ENCODE measurements at places on chromosomes 11 and 22. TPM values are rescaled to one million over a fixed set of nuclear protein-coding genes. Genes with fewer than 3 reads are reported as not detected.

DNA sequence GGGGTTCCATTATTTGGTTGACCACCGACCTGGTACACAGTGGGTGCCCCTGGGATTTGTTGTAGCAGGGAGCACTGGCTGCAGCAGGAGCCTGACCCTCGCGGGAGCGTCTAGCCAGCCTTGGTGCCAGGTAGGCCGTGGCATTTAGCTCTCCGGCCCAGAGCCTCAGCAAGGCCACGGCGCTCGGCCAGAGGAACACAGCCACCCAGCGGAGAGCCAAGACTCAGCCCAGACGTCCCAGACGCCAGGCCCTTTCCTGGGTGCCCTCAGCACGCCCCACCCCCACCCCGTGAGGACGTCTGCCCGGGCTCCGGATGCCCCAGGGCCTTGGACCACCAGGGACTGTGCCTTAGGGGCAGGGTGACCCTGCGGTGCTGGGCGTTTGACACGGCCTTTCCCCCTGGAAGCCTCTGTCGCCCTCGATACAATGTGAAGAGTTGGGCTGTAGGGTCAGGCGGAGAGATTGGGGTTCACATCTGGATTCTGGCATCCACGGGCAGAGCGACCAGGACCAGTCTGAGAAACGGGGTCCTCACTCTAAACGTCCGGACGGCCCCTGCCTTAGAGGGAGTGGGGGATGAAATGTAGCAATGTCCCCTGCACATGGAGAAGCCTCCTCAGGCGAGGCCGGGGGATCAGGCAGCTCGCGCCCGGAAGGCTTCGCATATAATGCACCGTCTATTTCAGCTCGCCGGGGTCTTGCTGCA is 99.2 kb upstream of the FGF3 start:
- no peak for DNase-seq

- no peak for DNase-seq
These were observed 10.6 kb downstream of the TMEM184B start for GRCh38 chr22:38262051-38262795.

DNA sequence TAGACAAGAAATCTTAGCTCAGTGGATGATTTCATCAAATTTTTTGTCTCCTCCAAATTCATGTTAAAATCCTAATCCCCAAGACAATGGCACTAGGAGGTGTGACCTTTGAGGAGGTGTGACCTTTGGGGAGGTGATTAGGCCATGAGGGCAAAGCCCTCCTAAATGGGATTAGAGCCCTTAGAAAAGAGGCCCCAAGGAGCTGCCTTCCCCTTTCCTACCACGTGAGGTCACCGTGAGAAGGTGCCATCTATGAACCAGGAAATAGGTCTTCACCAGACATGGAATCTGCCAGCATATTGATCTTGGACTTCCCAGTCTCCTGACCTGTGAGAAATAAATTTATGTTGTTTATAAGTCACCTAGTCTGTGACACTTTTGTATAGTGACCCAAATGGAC is 138.7 kb downstream of the TRIM29 start:
- no peak for DNase-seq

- DNase-seq = no peak
These were observed 174.2 kb downstream of the ETS1 start for GRCh38 chr11:128412847-128413791.

- DNase-seq = no peak
These were observed 205.1 kb upstream of the TMEM45B start for GRCh38 chr11:129610545-129610944.

- no peak for DNase-seq
These were observed 598.6 kb downstream of the NELL1 start for GRCh38 chr11:21268036-21268435.

DNA sequence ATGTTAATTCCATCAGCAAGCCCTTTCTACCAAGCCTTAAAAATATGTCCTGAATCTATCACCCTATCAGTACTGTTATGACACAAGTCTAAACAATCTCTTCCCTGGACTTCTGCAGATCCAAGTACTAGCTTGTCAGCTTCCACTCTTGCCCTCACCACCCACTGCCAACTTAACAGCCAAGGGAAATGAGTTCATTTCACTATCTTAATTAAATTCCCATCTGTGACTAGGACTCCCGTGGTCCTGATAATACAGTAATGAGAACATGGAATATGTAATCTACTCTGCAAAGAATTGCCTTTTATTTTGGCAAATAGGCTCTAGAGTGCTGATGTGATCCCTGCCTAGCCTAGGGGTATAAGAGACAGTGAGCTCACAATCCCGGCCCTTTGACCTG is 10.1 kb downstream of the UBQLN3 start:
- no peak for DNase-seq

DNA sequence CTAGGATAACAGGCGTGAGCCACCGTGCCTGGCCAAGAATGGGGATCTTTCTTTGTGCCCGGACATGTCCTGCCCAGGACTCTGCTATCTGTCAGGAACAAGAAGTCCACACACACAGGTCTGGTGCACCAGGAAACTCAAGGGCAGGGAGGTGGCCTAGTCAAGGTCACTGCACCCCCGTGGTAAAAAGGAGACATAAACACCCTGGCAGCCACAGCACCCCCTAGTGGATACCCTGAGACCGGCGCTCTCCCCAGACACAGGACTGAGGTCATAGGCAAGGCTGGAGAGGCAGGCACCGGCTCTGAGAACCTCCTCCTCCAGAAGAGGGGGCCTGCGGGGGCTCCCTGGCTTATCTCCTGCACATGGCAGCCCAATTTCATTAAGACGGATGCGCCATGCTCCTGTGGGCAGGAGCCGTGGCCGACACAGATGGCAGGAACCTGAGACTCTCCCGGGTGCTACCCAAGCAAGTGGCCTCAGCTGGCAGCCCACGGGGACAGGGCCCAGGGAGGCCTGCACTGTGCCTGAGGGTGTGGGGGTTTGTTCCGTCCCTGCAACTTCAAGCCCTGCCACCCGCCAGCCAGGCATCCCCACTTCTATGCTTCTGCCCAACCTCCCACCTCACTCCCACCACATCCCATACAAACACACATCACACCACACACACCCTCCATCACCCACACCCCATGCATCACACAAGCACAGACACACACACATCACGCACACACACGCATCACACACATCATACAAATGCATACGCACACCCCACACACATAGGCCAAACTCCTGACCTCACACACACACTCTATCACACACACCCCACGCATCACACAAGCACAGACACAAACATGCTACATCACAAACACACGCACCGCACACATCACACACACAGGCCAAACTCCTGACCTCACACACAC is 19.6 kb downstream of the MACROD1 start:
- DNase-seq = peak; percentile 56

DNA sequence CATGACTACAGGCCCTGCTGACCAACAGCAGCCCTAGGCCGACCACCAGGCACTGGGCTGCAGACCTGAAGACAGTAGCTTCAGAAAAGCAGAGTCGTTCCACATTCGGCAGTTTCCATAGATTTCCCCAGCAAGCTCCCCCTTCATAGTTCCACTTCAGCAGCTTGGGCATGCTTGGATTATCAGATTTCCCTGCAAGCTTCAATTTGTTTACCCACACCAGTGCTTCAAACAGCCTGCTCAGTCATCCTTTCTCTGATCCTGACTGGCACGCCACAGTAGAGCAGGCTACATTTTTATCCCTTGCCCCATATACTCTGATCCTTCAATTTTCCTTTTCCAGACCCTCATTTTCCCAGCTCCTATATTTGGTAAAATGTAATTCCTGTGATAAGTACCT is 51.1 kb upstream of the CFAP300 start:
- DNase-seq = no peak

GRCh38 chr11:78886616-78887015 is 312.0 kb upstream of the NARS2 start:
- no peak for DNase-seq

DNA sequence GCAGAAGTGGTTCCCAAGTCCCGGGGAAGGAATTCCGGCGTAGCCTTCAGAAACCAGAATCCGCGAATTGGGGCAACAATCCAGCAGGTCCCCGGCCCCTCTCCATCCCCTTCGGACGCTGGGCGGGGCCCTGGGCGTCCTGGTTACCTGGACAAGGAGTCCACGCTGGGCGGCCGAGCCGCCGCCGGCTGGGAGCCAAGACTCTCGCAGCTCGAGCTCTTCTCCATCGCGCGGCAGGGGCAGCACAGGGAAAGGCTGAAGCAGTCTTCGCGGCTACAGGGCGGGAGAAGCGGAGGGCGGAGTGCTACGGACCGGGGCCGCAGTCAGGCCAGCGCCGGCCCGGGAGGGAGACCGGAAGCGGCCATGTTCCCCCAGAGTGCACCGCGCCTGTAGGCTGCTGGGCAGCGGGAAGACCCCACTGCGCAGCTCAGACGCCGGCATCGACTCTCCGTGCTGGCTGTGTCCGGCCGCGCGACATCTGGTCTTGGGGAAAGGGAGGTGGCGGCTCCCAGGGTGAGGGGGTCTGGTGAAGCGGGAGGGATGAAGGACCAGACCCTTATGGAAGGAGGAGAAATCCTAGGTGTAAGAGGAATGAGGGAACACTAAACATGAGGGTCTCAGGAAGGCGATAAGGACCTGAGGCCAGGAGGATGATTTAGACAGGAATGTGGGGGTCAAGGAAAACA is at the start of gene MTMR2:
MTMR2 (minus strand) TSS at position 380 of the 686 bp plus-strand sequence; CDS start at position 227, 153 bp downstream.
- DNase-seq = peak; percentile 11

DNA sequence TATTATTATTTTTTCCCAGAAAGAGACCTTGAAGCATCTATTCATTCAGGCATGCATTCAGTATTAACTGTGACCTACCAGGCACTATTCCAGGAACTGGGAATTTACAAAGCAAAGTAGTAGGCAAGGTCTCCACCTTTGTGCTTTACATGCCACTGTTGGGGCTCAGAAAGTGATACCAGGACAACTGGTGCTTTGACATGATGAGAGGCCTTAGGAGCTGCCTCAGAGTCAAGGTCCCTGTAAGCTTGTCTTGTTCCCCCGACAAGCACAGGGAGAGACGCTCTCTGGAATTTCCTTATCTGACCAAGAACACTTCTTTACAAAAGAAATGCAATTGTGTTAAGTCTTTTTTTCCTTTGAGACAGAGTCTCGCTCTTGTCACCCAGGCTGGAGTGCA is 2.3 kb upstream of the HMOX1 start:
- no peak for DNase-seq

GRCh38 chr11:128324051-128324481 is 263.3 kb downstream of the ETS1 start:
- DNase-seq = peak; percentile 57

DNA sequence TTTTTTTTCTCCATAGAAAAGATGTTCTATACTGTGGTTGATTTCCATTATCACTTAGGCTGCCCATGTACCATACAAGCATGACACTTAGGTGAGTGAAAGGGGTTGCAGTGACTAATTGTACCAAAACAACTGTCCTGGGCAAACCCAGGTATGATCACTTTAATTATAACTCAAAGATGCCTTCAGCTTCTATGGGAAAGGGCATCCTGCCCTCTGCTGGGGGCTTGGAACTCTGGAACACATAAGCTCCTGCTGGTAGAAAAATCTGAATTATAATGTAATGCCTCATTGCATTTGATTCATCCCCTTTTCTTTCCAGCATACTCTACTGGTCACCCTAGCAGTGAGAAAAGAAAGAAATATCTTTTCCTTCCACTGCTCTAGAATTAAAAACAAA is 206.3 kb downstream of the DDX10 start:
- DNase-seq = no peak

DNA sequence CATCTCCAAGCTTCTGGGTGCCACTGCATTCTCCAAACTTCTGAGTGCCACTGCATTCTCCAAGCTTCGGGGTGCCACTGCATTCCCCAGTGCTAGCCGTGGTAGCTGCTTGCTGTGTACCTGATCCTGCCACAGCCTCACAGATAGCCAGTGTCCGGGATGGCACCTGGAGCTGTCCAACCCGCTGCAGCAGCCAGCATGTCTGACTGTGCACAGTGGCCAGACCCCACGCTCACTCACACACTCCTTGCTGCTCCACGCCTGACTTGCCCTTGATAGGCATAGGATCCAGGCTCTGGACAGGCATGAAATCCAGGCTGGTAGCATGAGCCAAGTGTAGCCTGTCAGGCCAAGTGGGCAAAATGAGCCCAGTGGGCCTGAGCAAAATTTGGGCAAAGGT is 465.0 kb downstream of the GUCY1A2 start:
- DNase-seq = no peak

DNA sequence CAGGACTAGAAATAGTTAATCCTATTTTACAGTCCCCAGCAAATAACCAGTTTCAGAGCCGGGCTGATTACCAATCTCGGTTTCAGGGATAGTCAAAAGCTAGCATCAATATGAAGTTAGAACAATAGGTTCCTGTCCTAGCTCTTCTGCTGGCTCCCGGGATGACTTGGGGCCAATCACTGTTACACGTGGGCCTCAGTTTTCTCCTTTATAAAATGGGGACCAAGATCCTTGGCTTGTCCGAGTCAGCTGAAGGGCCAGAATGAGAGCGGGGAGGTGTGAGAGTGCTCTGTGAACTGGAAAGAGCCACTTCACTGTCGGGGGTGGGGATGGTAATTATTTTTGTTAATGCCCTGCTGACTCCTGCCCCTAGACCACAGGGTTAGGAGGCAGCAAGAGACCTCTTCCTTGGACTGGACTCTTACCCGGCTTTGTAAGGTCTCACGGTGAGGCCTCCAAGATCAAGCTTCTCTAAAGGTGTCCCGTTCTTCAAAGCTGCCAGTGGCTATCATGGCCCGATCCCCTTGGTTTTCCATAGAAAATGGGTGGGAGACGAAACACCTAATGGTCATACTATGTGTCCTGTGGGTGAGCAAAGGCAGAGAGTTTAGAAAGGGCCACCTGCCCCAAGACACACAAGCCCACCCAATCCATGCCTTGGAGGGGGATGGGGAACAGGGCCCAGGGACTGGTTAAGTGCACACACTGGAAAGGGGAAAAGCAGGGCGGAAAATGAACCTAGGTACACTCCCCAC is 1.4 kb downstream of the UCP2 start:
- no peak for DNase-seq

DNA sequence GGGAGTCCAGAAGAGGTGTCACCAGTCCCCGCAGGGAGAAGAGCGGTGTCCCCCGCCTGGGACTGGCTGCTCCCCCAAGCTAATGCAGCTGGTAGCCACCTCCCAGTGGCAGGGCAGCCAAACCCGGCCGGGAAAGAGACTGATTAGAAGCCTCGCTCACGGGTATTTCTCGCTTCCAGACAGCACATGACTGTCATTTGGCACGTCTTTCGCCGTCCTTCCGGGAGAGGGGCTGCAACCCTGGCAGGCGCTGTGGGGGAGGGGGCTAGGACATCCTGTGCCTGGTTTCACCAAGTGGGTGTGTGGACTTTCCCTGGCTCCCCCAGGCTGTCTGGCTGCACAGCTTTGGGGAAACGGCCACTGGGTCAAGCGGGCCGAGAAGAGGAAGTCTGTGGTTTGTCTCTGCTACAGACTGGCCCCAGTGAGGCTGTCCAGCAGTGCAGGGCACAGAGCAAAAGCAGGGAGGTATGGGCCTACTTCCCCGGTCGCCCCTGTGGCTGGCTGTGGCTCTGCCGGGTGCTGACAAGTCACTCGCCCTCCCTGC is 3.8 kb downstream of the CD81 start:
- DNase-seq = no peak

Gene MRPL11
- 24.8 TPM for total RNA-seq

Gene PNPLA5
- total RNA-seq = not detected

Gene KCTD14
- 0.18 TPM for total RNA-seq

Gene ANO9
- total RNA-seq = 120 TPM

Gene CCDC88B
- total RNA-seq = 141 TPM

Gene LGR4
- total RNA-seq = 2.4 TPM

Gene C11orf58
- total RNA-seq = 120 TPM

Gene PHF21B
- total RNA-seq = not detected

Gene HTR3A
- 0.13 TPM for total RNA-seq

Gene LRRC10B
- not detected for total RNA-seq

Data from T-cell (primary cell).